ENCODE measurements at places on chromosomes 7 and 10. TPM values are rescaled to one million over a fixed set of nuclear protein-coding genes. Genes with fewer than 3 reads are reported as not detected.

Gene CFAP46
- total RNA-seq = 10.9 TPM

- DNase-seq = no peak
Observed at GRCh38 chr10:66809402-66809801, 116.4 kb upstream of the LRRTM3 start.

DNA sequence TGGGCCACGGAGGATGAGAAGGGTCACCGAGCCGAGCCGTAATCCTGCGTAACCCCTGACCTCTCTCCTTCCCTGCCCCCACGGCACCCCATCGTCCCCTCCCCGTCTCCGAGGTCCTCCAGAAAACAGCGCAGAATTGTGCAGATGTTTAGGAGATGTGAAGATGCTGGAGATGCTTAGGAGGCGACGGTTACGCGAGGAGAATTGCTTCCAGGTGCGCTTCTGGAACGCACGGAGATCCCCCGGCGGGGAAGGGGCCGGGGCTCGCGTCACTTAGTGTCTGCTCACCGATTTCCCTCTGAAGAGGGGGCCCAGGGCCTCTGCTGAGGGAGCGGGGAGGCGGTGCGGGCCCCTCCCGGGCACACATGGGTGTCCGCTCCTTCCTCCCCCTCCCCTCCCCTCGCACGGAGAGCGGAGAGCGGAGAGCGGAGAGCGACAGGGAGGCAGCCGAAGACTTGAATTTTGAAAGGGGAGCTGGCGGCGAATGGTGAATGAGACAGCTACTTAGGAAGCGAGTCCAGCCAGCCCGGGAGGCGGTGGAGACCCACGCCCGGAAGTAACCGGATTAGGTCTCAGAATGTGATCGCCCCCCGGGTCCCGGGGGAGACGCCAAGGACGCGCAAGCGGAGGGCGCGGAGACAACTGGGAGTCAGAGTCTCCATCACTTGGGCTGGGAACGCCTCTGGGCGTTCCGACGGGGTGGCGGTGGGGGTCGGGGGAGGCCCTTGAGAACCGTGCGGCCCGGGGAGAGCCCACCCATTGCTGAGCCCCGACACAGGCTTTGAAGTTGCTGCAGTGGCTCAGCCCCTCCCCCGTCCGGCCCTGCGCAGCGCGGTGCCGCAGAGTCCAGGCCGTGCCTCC is 8.7 kb upstream of the EN2 start:
- DNase-seq = no peak

Gene UCMA
- not detected for total RNA-seq

GRCh38 chr10:121927318-121927840 is 452 bp downstream of the ATE1 start:
- DNase-seq = peak; percentile 72

Gene CYP3A5
- 53.0 TPM for total RNA-seq

- no peak for DNase-seq
Observed at GRCh38 chr7:26054386-26054785, 97.6 kb upstream of the NFE2L3 start.

GRCh38 chr10:14449293-14449815 is 118.6 kb upstream of the FRMD4A start:
- no peak for DNase-seq

Gene SPDYE2B
- total RNA-seq = not detected

GRCh38 chr7:118436663-118437062 is 212.2 kb downstream of the ANKRD7 start:
- no peak for DNase-seq

DNA sequence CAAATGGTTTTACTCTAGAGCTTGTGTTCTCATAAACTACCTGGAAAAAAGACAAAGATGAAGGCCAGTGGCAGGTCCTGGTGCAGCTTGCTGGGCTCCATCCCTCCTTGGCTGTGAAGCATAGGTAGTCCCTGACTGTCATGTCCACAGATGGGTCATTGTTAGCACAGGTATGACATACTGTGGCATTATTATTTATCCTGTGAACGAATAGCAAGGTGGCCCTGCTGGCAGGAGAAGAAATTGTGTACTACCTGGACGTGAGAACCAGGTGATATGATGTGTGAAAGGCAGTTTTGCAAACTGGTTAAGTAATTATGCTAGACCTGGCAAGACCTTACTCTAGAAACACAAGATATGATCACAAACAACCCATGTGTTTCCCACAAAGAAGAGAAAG is 63.9 kb downstream of the CCDC71L start:
- no peak for DNase-seq

DNA sequence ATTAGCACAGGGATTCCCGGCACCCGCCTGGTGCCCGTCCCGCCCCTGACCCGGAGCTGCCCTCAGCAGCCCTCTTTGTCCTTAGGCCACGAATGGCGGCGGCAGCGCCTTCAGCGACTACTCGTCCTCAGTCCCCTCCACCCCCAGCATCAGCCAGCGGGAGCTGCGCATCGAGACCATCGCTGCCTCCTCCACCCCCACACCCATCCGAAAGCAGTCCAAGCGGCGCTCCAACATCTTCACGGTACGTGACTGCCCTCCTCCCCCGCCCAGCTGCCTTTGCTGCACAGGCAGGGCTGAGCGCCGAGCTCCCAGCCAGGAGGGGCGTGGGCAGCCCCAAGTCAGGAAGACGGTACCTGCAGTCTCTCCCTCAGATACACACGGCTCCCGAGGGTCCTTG is 33.6 kb downstream of the AGAP3 start:
- no peak for DNase-seq

DNA sequence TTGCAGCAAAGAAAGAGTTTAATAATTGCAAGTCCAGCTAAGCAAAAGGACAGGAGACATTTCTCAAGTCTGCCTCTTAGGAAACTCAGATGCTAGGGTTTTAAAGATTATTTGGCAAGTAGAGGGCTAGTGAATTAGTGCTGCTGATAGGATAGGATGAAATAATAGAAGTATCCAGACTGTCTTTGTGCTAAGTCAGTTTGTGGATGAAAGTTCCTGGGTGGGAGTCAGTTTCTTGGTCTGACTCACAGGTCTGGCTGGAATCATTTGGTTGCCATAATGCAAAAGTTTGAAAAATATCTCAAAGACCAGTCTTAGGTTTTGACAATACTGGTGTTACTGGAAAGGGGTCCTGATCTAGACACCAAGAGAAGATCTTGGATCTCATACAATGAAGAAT is 42.6 kb upstream of the INHBA start:
- no peak for DNase-seq

Gene LRRC18
- not detected for total RNA-seq

- no peak for DNase-seq
Observed at GRCh38 chr7:119270045-119270464, 1002.9 kb upstream of the KCND2 start.

GRCh38 chr10:971150-971542 is 17.1 kb upstream of the GTPBP4 start:
- DNase-seq = no peak

GRCh38 chr10:131732631-131733127 is 168.1 kb upstream of the PPP2R2D start:
- no peak for DNase-seq

GRCh38 chr7:30915005-30915601 is 3.5 kb downstream of the AQP1 start:
- no peak for DNase-seq

- DNase-seq = no peak
Observed at GRCh38 chr10:33893506-33893905, 559.0 kb upstream of the NRP1 start.

Gene NEUROG3
- total RNA-seq = 0.93 TPM

Gene CAMK1D
- total RNA-seq = 29.2 TPM

- DNase-seq = no peak
Observed at GRCh38 chr7:54869523-54869922, 110.5 kb upstream of the SEC61G start.

DNA sequence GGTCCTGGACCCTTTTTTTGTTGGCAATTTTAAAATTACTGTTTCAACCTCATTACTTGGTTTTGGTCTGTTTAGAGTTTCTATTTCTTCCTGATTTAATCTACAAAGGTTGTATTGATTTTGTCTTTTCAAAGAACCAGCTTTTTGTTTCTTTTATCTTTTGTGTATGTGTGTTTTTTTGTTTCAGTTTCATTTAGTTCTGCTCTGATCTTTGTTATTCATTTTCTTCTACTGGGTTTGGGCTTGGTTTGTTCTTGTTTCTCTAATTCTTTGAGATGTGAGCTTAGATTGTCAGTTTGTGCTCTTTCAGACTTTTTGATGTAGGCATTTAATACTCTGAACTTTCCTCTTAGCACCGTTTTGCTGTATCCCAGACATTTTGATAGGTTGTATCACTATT is 8.5 kb upstream of the MRPS33 start:
- DNase-seq = no peak

- no peak for DNase-seq
Observed at GRCh38 chr7:124667312-124668153, 98.1 kb downstream of the GPR37 start.

- DNase-seq = no peak
Observed at GRCh38 chr10:87596351-87596750, 63.3 kb upstream of the PAPSS2 start.

DNA sequence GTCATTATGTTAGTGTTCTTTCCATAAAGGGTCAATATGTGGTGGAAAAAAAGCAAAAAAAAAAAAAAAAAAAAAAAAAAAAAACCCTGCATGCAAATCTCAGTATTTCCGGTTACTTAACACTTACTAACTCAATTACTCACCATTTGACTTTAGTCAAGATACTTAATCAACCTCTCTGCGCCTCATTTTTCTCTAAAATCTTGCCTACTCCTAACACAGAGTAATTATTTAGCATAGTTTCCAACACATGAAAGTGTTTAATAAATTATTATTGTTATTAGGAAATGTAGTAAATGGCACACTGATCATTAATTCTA is 27.8 kb downstream of the PPP1R3A start:
- no peak for DNase-seq

Gene NPFFR1
- total RNA-seq = not detected

- DNase-seq = no peak
Observed at GRCh38 chr10:4080225-4080805, 295.3 kb upstream of the KLF6 start.

GRCh38 chr10:112792487-112793201 is 157.4 kb upstream of the TCF7L2 start:
- DNase-seq = no peak

DNA sequence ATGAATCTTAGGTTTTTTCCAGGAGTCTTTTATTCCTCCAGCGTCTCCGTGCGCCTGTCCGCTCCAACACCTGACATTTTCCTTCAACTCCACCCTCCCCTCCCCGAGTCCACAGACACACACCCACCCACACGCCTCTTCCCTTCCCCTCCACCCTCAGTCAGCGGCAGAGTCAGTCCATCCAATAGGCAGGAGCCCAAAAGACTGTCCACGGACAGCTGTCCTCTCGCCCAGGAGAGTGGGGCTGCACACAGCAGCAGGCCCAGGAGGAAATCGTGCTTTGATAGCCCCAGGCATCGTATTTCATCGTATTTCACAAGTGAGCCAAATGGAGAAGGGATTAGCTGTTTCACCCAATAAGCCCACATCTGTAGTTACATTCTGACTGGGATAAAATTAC is 285.1 kb downstream of the ZEB1 start:
- DNase-seq = no peak

DNA sequence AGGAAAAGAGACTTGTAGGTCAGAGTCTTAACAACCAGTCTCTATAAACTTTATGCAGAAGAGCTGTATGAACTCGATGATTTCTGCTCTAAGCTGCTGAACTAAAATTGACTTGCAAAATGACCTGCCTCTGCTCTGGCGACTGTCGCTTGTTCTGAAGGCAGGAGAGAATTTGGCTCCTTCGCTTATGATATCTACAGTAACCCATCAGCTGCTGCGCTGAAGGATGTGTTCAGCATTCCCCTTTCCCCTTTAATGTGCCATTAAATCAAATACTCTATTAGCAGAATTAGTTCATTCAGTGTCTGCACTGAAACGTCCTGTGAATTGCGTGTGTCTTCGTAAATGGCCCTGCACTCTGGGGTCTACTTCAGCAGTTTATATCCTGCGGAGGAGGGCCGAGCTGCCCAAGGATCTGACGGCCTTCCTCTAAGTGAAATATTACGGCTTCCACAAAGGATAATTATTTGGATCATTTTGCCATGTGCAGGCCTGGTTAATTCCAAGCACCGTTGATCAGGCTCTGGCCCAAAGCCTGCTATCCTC is 254.9 kb downstream of the SNX10 start:
- DNase-seq = no peak

GRCh38 chr7:141359740-141360415 is 191.3 kb upstream of the AGK start:
- DNase-seq = no peak

Gene CH25H
- 0.70 TPM for total RNA-seq

DNA sequence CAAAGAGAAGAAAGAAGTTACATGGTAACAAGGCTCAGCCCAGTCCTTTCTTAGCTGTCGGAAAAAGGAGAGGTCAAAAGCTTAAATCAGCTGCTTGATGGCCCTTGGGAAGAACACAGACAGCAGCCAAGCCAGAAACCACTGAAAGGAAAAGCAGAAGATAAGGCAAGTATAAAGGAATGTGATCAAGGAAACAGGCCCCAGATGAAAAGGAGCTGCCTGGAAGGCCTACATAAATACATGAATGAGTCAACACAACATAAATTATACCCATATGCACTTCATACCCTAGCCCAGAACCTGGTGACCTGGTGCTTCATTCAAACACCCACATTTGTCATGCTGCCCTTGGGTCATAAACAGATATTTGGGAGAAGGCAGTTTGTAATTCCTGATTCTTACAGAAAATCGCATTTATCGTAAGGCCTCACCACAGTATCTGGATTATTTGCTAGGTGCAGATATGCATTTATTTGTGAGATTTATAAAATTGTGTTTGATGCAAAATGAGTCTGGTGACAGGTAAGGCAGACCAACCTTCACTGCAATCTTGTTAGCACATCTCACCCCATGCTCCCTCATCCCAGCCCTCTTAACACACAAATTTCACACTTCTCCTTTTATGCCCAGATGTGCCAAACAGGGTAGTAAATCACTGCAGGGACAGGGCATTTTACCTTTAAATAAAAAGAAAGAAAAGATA is 94.9 kb upstream of the KCNIP2 start:
- DNase-seq = no peak

Gene KIF20B
- total RNA-seq = 36.9 TPM

GRCh38 chr10:17229016-17229716 is 1.1 kb downstream of the VIM start:
- DNase-seq = peak; percentile 88

Gene ZNF488
- 4.9 TPM for total RNA-seq

GRCh38 chr7:90889210-90889609 is 293.1 kb downstream of the CDK14 start:
- no peak for DNase-seq

GRCh38 chr7:86963599-86964230 is 95.7 kb downstream of the ELAPOR2 start:
- DNase-seq = no peak

DNA sequence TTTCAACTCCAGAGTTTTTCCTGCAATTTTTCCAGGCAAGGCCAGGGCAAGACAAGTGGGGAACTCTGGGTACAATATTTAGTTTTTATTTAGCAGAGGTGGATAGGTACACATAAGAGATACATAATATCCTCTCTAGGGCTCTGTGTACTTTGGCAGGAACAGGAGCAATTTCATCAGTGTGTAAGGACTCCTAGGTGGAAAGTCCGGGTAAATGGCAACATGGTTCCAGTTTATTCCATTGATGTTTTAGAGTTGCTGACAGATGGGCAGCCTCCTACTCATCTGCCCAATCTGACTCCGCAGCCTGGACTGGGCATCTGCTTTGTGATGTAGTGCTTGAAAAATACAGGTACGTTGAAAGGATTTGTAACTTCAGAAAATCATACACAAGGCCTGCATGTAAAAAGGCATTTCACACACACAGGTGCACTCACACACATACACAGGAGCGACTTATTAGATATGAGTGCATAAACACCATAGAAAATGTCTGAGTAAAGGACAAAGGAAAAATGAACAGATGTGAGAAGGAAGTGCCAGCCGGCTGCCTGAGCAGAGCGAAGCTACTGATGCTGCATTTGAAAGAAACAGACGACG is 5.7 kb downstream of the PON1 start:
- DNase-seq = no peak

GRCh38 chr7:29161231-29161630 is 14.9 kb upstream of the CPVL start:
- DNase-seq = no peak

Gene PIK3AP1
- total RNA-seq = 3.7 TPM

Gene FAM20C
- total RNA-seq = 17.4 TPM
